G401 (cell line): ENCODE measurements at places on chromosomes 4 and X. TPM values are rescaled to one million over a fixed set of nuclear protein-coding genes. Genes with fewer than 3 reads are reported as not detected.

Gene HGFAC
- total RNA-seq: not detected in 2 replicates

DNA sequence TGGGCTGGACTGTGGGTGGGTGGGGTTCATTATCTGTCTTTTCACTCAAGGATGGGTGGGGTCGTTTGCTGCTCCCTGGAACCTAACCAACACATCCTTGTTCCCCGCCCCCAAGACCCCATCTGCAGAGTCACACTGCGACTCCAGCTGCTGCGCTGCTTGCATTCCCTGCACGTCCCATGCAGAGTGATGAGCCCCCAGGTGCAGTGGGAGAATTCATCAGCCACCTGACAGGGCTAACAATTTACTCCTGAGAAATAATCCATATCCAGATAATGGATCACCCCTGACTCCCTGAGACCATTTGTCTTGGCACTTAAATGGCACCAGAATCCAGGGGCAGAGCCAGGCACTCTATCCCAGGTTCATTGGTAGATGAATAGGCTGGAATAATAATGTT lies 12.4 kb upstream of the ARHGAP36 start:
- DNase-seq: no peak

DNA sequence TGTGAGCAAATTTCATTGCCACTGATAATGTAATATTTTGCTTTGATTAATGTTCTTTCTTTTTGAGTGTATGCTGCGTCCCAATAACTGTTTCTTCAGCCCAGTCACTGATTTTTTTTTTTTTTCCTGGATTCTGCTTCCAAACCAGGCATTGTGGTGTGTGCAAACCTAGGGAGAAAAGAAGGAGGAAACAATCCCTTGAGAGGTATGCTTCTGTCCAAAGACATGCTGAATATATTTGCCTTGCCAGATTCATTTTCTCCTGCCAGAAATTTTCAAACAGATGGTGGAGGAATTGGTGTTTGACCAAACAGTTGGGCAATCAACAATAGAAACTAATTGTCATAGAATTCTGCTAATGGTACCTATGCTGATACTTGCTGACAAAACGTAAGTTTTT lies 753.6 kb downstream of the RPA4 start:
- DNase-seq: peak; percentile 1

DNA sequence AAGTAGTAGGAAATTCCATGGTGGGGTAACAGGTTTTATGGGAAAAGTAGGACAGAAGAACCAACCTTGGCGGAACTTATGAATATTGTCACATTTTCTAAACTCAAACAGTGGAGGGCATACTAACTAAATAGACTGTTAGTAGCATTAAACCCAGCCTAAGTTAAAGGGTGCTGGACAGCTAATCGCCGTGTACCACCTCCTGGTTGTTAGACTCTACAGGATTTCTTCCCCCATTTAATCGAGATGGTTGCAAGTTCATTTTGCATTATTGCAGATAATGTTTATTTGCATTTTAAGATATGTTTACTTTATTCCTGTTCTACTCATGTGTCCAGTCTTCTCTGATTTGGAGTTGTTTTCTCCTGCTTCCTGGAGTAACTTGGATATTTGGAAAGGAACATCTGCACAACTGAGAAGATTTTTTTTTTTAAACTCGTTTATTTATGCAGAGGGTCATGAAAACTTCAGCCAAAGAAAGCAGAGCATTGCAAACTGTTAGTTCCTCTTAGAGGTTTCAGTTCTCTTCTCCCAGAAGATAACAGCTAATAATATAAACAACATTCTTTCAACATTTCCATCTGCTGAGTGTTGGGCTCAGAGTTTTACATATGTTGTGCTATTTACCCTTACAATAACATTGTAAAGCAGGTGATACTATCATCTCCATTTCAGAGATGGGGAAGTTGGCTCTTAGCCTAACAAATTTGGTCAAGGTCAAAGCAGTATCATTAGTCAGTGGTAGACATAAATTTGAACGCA lies 51.5 kb upstream of the TBC1D9 start:
- DNase-seq: no peak

DNA sequence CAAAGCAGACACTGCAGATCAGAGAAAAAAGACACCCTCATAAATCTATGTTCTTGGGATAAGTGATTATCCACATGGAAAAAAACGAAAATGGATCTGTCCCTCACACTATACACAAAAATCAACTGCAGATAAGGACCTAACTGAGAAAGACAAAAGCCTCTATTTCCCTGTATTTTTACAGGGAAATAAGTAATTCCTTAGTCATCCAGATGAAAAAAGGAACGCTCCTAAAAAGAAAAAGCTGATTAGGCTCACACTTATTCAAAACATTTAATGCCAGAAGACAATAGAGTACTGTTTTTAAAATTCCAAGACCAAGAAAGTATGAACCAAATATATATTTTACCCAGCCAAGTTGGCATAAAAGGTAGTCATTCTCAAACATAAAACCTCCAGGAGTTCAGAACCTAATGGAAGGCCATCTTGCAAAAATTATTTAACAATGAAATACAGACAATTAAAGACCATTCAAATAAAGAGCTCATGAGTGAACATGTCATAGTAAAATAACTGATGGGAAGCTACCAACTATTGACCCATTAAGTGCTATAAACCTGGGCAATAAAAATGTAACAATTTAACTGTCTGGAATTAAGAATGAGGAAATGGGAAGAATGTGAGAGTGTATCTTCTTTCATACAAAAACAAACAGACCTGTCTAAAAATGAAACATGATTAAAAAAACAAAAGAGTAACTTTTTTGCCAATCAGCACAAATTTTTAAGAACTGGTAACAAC lies 20.4 kb downstream of the PAPSS1 start:
- no peak for DNase-seq

- no peak for DNase-seq
Measured at GRCh38 chr4:169583563-169583962, 28.8 kb downstream of the NEK1 start.

- DNase-seq: no peak
Measured at GRCh38 chrX:24491741-24492140, 26.7 kb downstream of the PDK3 start.

Gene RTL9
- total RNA-seq: 0.06 TPM in 1 of 2 replicates, not detected in the other

DNA sequence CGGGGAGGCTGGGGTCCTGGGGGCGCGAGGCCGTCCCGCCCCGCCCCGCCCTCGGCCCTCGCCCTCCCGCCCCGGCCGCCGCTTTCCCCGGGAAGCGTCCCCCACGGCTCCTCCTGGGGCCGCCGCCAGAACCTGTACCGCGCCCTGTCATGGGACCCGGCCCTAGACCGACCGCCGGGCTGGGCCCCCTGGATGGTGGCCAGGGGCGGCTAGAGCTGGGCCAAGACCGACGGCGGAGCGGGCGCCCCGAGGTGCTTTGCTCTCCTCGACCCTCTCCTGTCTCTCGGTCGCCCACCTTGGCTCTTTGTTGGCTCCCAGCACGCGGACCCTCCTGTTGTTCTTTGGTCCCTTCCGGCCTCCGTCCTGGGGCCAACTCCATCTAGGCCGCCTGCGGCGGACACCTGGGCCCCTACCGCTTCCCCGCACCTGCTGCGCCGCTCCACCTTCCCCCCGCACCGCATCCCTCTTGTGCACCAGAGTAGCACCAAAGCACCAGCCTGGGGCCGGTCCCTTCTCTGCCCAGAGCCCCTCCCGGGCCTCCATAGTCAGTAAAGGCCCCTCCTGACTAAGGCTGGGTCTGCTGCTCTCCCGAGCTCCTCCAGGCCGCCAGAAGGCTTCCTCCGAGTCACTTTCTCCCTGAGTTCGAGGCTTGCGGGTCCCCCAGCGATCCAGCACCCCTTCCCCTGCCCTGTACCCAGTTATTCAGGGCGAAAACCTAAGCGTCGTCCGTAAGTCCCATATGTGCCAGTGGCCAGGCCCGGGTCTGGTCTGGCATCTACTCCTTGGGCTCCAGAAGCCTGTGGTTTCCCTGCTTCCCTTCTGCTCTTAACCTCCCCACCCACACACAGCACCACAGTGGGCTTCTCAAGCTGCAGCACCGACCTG lies 587 bp downstream of the TACC3 start:
- DNase-seq: no peak

GRCh38 chr4:54986095-54986846 lies 139.1 kb downstream of the KDR start:
- no peak for DNase-seq

- DNase-seq: peak; percentile 58
Measured at GRCh38 chr4:113674251-113674650, 87.3 kb downstream of the CAMK2D start.

Gene FATE1
- total RNA-seq: not detected in 2 replicates

Gene ZNF711
- not detected in 2 replicates for total RNA-seq

- DNase-seq: no peak
Measured at GRCh38 chrX:94676285-94676684, 1002.3 kb downstream of the FAM133A start.

DNA sequence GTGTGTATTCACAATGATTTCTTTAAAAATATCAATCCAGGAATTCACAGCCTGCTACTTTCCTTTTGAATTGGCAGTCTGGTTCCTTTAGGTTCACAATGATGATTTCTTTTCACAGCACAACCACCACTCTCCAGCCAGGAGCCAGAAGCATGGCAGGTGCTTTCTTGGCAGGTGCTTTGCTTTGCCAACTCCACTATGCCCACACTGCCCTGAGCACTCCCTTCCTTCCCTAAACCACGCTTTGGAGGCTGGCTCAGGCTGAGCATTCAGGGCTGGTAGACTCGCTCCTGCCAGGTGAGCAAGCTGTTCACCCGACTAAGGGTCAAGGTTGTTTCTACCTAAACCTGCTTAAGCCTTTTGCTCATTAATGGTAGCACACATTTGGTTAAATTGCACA lies 184.5 kb downstream of the SH3KBP1 start:
- DNase-seq: peak; percentile 74

GRCh38 chrX:116272322-116272721 lies 101.8 kb downstream of the AGTR2 start:
- no peak for DNase-seq

DNA sequence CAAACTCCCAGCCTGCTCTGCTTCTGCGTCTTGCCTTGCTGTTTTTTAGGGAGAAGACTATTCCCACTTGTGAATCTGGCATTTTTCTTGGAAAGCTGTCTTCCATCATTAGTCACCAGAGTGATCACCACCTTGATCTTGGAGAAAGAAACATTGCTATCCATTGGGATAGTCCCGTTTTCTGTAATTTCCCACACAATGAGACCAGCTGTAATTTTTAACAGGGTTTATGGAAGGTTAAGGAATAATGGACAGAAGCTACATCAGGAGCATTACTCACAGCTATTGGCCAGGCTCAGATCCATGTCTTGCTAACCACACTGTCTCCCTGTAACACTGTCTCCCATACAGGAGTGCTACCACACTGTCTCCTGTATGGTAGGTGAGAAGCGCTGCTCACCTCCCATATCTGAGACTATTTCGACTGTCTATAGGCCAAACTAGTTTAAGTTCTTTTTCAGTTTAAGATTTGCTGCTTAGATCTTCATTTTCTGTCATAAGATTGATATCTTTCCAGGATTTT lies 523.0 kb downstream of the SPRY1 start:
- DNase-seq: no peak

DNA sequence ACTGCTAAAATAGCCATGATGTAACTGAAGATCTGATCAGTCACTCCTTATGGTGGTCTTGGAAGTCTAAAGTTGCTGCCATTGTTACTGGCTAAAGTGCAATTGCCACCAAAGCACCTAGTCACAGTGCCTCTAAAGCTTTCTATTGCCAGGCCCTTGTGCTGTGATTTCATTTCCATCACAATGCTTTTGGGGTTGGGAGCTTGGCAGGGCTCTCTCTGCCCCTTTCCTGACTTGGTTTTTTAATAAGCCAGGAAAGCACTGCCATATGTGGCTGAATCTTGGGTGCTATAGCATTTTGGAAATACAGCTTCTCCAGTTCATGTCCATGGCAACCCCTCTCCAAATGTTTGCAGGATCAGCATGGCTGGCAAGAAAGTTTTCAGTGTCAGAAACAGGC lies 1712.4 kb upstream of the TENM3 start:
- no peak for DNase-seq

Gene MAGT1
- 49.5 and 76.5 TPM in 2 replicates for total RNA-seq

DNA sequence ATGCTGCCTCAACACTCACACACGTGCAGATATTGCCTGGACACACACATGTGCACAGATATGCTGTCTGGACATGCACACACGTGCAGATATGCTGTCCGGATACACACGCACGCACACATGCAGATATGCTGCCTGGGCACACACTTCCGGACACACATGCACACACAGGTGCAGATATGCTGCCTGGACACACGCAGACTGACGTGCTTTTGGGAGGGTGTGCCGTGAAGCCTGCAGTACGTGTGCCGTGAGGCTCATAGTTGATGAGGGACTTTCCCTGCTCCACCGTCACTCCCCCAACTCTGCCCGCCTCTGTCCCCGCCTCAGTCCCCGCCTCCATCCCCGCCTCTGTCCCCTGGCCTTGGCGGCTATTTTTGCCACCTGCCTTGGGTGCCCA lies 14.7 kb downstream of the FGFRL1 start:
- DNase-seq: no peak

GRCh38 chr4:138263247-138263816 lies 21.2 kb upstream of the SLC7A11 start:
- DNase-seq: no peak

- peak; percentile 82 for DNase-seq
Measured at GRCh38 chrX:103356130-103356798, at the start of gene TCEAL9. Gene TCEAL9 (plus strand): TSS chrX:103356506. CDS start chrX:103357685, 1,179 bp downstream.

GRCh38 chrX:19718642-19719041 lies 168.8 kb downstream of the SH3KBP1 start:
- no peak for DNase-seq

Gene RHOH
- 36.6 and 48.6 TPM in 2 replicates for total RNA-seq

Gene MYL5
- total RNA-seq: 4.5 and 7.4 TPM in 2 replicates

Gene DCAF4L1
- not detected in 2 replicates for total RNA-seq

Gene COMMD8
- total RNA-seq: 41.1 and 43.4 TPM in 2 replicates

DNA sequence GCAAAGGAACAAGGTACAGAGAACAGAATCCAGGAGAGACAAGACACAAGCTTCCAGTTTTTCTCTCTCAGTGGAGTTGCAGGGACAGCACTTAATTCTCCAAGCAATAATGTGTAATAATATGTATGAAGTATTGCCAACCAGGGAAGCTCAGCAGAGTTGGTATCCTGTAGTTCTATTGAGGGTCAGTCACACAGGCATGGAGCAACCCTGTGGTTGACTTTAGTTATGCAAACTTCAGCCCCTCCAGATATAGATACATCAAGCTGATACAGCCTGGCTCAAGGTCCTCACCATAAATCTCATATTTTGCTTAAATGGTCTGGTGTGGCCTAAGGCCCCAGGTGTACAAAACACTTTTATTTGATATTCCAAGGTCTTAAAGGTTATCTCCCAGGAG lies 248.6 kb upstream of the EPHA5 start:
- no peak for DNase-seq

DNA sequence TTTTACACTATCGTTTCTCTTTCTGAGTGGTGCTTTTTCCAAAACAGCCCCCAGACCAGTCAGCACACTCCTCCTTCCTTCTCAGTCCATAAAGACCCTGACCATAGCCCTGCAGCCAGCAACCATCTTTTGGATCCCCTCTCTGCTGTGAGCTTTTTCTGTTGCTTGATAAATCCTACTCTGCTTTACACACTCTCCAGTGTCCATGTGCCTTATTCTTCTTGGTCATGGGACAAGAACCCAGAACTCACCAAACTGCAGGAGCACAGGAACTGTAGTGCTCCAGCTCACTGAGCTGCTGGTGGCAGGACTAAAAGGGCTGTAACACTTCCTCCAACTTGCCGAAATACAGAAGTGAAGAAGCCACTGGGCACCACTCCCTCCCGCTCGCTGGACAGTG lies 32.5 kb downstream of the COX18 start:
- DNase-seq: no peak

GRCh38 chr4:12421364-12421763 lies 992.7 kb upstream of the HS3ST1 start:
- DNase-seq: no peak

GRCh38 chr4:72568959-72569718 lies at the start of gene ADAMTS3:
Gene ADAMTS3 (minus strand): TSS chr4:72569221. CDS start chr4:72568762, 459 bp downstream.
- DNase-seq: peak; percentile 19

Gene CFAP299
- 0.14 and 0.55 TPM in 2 replicates for total RNA-seq
